Stimulated activated CD4-positive, alpha-beta T cell treated with anti-CD3 and anti-CD28 coated beads, Interleukin-4, amount 100 ng/mL, for 24 hours (primary cell): ENCODE measurements at places on chromosomes 5 and 9.

GRCh38 chr9:75457474-75458011 is 369.2 kb downstream of the OSTF1 start:
- DNase-seq = no peak

GRCh38 chr5:37251665-37252064 is 2.5 kb upstream of the CPLANE1 start:
- no peak for DNase-seq

DNA sequence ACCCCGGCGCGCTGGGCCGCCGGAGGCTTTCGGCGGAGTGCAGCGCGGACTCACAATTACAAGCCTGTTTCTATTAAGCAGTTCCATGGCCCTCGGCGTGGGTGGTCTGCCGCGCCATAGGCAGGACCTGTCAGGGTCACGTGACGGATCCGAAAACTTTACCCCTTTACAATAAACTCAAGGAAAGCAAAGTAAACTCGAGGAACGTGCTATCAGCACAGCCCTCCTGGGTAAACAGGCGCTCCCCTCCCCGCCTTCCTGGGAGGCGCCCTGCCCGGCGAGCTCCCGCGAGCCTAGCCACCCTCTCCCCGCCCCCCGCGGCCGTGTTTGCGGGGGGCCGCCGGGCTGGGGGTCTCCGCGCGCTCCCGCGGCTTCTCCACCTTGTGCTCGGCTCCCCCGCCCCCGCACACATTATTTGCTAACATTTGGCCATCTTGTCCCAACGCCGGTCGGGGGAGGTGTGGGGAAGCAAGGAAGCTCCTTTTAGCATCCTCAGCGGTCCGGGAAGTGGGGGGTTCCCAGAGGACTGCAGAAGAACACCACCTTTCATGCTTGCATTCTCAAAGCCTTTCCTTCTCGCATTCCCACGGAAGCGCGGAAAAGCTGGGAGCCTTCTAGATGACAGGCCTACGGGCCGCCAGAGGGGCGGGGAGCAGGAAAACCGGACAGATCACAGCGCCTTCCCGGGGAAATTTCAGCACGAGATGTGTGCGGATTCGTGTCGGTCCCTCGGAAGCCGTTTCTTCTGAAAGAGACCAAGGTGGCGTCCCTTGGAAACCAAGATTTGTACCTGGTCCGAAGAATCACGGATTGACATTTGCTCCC is at the start of gene PTCH1:
Gene PTCH1, minus strand, starts transcription at position 238 of the 825 bp plus-strand sequence.
- peak; percentile 54 for DNase-seq

DNA sequence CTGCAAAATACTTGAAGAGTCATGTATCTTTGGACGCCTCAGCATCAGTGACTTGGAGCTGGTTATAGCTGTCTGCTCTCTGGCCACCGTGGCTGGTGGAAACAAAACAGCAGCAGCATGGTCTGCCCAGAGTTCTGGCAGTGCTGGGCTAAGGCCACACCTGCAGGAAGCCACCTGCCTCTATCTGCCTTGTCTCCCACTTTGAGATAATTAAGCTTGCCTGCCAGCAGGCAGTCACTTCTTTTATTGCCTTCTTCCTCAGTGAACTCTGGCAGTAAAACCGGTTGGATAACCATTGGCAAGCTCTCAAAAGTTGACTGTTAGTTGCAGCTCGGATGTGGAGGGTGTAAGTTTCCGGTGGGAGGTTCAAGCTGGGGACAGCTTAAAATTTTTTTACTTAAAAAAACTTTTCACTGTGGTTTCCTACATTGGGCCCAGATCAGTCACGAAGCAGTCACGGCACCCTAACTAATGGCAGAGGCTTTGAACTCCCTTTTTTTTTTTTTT is 4.9 kb downstream of the SMIM3 start:
- peak; percentile 72 for DNase-seq

- no peak for DNase-seq
Observed at GRCh38 chr5:64790210-64790609, 21.5 kb downstream of the CWC27 start.
